HTR-8/SVneo (cell line): ENCODE measurements at places on chromosomes 7 and 10.

DNA sequence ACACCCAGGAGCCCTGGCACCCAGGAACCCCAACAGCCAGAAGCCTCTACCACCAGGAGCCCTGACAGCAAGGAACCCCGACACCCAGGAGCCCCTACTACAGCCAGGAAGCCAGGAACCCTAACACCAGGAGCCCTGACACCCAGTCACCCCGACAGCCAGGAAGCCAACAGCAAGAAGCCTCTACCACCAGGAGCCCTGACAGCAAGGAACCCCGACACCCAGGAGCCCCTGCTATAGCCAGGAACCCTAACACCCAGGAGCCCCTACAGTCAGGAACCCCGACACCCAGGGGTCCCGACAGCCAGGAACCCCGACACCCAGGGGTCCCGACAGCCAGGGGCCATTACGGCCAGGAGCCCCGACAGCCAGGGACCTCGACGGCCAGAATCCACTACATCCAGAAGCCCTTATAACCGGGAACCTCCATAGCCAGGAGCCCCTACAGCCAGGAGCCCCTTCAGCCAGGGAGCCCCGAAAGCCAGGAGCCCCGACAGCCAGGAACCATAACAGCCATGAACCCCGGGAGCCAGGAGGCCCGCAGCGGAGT lies 440 bp upstream of the GLRX3 start:
- no peak for DNase-seq

DNA sequence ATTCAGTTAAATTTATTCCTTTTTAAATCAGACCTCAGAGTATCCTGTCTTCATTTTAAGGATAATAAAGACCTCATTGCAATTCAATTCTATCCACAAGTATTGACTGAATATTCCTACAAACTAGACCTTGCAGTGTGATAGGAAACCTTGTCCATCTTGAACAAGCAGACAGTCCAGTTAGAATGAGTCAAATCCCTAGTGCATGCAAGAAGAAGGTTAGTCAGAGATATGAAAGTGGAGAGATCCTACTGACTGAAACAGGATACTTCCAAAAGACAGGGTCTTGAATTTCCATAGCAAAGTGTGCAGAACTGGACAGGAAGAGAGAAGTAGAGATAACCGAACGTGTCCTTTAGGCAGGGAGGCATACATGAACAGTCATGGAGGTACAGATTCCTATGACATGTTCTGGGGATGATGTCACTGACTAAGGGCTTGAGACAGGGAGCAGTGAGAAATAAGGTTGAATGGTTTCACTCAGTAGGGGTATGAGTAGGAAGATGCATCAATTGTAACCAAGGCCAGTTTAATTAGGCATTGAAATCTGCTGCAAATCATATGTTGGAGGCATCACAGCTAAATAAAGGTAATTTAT lies 45.2 kb downstream of the PPP1R3A start:
- no peak for DNase-seq

- DNase-seq: no peak
Measured at GRCh38 chr7:30782690-30783089, 11.5 kb downstream of the MINDY4 start.

- no peak for DNase-seq
Measured at GRCh38 chr10:111974325-111974724, 209.2 kb downstream of the GPAM start.

DNA sequence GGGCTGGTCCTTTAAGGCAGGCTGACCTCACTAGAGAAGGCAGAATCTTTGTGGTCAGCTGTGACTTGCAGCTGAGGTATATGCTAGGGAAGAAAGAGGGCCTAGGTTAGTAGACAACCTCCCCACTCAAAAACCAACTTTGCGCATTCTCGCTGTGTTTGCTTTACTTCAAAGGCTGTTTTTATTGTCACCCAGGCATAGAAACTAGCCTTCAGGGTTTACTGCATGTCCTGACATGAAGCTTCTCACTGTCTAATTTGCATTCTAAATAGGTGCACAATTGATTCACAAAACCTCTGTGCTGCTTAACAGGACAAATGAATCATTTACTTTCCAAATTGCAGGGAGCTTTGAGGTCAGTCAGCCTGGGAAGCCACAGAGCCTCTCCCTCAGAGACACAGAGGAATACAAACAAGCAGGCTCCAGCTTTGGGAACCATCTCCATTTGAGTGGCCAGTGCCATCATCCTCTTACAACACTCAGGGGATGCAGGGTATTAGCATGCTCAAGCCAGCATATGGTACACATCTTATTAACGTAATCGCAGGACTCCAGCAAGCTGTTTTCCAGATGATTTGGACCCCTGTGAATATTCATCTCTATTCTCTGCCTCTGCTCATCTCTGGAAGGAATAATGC lies 596.4 kb upstream of the GHITM start:
- no peak for DNase-seq

- no peak for DNase-seq
Measured at GRCh38 chr7:142243823-142244222, 14.0 kb downstream of the PRSS58 start.

DNA sequence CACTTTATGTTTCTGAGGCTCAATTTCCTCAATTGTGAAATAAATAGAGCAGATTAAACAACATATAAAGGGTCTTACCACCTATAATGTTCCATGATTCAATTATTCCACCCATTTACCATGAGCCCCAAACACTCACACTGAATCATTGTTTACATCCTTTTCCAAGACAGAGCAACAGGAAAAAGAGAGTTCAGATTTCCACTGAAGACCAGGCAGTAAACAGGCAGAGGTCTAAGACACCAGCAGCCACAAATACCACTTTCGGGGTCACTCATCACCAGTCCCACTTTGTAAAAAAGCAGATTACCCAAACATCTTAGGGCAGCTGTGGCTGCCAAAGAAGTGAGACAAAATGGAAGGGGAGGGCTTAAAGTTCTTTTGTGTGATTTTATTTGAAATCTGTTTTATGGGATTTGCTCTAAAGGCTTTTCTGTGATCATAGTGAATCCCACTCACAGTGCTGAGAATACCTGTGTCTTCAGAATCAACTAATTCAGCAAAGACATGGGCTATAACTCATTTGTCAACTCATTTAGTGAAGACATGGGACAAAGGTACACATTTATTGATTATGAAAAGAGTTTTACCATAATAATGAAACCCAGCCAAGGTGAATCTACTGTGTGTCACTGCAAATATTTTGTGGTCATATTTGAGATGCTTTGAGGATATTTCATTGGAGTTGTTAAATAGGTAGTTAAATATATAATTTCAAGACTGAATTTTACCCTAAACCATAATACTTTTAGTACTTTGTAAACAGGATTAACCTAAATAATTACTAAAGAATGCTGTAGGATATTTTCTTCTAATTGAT lies 24.8 kb upstream of the DLD start:
- no peak for DNase-seq

- DNase-seq: no peak
Measured at GRCh38 chr7:98816241-98816640, 53.6 kb downstream of the TMEM130 start.

GRCh38 chr7:123724817-123725253 lies 24.0 kb downstream of the WASL start:
- no peak for DNase-seq

GRCh38 chr10:30550967-30551815 lies 78.4 kb downstream of the LYZL2 start:
- no peak for DNase-seq

DNA sequence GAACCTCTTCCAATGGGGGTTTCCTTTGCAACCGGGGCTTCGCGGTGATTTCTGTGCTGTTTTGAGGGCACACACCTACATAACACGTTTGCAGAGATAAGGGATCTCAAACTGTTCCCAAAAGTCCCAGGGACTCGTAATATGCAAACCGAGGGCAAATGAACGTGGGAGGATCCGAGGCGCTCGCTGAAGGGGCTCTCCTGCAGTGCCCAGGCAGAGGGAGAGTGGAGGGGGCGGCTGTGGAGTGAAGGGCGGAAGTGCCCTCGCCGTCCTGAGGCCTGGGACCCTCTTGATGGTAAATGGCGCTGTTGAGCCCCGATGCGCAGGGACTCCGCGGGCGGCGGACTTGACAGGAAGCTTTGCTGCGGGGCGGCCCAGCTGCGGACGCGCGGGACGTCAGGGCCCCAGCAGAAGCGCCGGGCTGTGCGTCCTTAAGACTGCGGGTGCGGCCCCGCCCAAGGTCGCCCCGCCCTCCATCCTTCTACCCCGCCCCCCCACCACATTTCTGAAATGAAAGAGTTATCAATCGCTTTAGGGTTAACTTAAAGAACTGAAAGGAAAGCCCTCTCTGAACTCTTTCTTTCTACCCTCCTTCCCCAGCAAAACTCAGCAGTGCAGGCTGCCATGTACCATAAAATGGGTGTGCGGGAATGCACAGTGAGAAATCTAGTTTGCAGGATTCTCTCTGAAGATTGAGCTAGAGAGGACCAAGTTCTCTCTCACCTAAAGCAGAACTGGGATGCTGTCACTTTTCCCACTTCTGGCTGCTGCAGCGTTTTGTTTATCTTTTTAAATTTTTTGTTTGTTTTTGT lies 151.8 kb upstream of the YAE1 start:
- DNase-seq: peak; percentile 18

DNA sequence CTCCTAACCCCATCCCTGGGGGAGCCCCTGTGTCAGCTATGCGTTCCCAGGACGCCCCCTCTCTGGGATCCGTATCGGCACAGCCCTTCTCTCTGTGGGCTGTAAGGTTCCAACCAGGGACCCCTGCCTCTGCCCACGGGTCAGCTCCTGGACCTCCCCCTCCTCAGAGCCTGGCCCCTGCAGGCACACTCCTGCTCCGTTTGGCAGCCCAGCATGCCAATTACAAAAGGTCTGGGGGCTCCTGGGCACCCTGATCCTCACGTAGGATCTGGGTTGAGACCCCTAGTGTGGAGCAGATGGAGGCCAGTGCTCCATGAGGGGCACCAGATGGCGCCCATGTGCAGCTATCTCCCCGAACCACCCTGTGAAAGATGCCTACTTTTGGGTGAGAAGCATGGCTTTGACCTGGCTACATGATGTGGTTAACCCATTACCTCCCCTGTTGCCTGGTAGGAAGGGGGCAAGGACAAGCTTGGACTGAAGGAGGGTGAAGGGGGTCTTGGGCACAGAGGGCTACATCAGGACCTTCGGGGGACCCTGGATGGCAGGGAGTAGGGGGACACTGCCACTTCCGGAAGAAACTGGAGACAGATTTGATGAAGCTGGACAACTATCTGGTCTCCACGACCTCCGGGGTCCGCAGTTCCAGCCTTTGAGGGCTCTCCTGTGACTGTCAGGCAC lies 9.0 kb downstream of the TACR2 start:
- peak; percentile 48 for DNase-seq

DNA sequence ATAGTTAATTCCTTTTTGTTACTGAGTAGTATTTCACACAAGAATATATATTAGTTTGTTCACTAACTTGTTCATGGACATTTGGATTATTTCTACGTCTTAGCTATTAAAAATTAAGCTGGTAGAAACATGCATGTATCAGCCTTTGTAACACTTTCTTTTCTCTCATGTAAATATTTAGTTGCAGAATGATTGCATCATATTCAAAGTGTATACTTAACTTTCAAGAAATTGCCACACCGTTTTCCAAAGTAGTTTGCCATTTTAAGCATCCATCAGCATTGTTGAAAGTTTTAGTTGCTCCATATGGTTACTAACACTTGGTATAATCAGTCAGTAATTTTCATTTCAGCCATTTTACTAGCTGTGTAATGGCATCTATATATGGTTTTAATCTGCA lies 666.9 kb downstream of the NXPH1 start:
- no peak for DNase-seq

- DNase-seq: no peak
Measured at GRCh38 chr7:135710417-135711138, 17.4 kb downstream of the SLC13A4 start.

GRCh38 chr10:1120801-1121211 lies 64.6 kb downstream of the WDR37 start:
- DNase-seq: no peak

DNA sequence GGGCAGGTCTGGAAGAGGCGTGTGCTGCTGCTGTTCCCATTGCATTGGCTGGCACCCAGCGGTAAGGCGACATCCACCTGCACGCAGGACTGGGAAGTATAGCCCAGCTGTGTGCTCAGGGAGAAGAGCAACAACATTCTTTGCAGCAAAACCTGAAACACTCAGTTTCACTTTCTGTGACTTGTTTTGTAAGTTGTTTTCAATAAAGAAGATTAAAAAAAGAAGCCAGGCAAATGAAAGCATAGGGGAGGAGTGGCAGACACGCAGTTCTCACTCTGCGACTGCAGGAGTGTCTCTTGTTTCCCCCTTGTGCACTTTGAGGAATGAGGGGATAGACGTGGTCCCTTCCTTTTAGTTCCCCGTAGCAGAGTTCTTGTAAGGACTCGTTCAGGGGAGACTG lies 5.8 kb downstream of the FBH1 start:
- no peak for DNase-seq

GRCh38 chr10:66378117-66378876 lies 547.5 kb upstream of the LRRTM3 start:
- DNase-seq: peak; percentile 42

DNA sequence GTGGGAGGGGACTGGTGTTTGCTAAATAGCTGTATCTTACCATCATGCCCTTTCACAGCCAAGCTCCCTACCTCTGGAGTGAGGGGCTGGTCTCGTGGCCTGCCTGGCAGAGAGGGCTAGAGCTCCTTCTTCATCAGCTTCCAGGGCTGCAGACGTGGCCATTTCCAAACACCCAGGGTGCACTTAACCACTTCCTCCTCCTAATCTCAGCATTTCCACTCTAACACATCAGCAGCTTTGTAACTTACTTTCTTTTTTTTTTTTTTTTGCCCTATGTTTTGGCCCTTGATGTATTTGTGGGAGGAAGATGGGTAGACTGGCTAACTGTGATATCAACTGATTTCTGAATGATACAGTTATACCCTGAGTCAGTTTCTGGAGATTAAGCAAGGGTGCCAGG lies 27.4 kb downstream of the LRRC4 start:
- DNase-seq: no peak

DNA sequence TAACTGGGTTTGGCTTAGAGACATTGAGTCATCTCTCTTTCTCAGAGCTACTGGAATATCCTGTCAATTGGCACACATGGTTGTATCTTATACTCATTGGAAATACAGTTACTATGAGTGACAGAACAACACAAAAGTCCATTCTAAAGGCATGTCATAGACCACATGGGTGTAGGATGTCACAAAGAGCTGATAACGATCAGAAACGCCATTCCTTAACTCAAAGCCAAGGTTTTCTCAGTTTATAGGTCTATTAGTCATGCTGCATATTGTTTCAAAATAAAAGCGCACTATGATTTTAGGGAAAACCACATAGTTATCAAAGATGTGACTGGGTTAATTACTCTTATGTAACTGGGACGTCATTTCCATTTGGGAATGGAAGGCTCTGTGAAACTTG lies 147.2 kb upstream of the FAM171A1 start:
- DNase-seq: peak; percentile 18
